Activated CD4-positive, CD25-positive, alpha-beta regulatory T cell treated with anti-CD3 and anti-CD28 coated beads, Interleukin-2, amount 50 U/mL, for 16 hours (primary cell): ENCODE measurements at places on chromosomes 7 and 10.

DNA sequence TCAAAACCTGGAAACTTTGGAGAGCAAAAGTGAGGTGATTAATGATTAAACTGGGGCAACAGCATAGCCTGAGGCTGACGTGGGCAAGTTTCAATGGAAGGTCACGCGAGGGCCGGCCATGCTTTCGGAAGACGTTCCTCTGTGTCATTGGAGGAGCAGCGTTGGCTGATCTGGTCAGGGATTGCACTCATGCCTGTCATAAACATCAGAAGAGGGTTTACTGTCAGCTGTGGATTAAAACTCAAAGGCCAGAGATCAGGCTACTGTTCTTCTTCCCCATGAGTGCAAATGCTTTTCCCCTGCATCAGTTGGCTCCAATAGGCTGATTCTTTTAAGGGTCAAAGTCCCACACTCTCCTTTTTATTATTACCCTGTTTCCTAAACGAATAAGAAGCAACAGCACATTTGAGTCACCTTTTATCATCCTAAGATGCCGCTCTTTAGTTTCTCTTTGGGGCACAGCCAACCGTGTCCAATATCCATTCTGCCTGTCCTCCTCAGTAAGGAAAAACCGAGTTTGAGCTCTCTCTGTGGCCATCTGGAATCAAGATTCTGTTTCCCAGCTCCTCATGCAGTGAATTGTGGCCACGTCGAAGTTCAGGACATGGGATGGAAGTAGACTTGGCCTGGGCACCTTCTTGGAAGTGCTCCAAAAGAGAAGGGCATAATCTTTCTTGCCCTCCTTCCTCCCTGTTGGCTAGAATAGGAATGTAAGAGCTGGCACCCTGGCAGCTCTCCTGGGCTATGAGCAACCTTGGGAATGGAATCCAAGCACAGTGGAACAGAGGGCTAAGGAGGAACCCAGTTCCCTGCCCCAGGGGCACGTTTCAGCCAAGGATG is 62.5 kb upstream of the INSIG1 start:
- no peak for DNase-seq

GRCh38 chr7:84194484-84195271 is at the start of gene SEMA3A:
TSS of gene SEMA3A (minus strand) at chr7:84194789. CDS start at chr7:84194586, 203 bp downstream.
- no peak for DNase-seq

DNA sequence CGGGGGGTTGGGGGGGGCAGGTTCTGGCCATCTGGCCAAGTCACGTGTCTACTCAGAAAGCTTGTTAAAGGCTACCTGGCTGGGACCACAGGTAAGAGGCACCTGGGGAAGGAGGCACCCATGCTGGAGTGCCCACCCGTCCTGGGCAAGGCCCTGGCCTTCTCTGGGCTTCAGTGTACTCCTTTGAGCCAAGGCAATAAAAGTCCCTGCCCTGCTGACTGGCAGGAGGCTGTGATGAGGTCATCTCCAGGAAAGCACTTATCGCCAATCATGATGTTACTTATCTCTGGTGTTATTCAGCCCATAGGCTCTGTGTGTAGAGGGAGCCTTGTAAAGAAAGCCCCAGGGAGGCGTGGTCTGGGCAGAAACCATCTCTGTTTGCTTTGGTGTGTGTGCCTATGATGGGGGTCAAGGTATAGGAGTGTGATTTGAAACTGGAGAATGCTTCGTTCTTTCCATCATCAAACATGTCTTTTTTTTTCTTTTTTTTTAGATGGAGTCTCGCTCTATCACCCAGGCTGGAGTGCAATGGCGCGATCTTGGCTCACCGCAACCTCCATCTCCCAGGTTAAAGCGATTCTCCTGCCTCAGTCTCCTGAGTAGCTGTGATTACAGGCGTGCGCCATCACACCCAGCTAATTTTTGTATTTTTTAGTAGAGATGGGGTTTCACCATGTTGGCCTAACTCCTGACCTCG is 2.5 kb upstream of the CLDN4 start:
- DNase-seq: no peak

DNA sequence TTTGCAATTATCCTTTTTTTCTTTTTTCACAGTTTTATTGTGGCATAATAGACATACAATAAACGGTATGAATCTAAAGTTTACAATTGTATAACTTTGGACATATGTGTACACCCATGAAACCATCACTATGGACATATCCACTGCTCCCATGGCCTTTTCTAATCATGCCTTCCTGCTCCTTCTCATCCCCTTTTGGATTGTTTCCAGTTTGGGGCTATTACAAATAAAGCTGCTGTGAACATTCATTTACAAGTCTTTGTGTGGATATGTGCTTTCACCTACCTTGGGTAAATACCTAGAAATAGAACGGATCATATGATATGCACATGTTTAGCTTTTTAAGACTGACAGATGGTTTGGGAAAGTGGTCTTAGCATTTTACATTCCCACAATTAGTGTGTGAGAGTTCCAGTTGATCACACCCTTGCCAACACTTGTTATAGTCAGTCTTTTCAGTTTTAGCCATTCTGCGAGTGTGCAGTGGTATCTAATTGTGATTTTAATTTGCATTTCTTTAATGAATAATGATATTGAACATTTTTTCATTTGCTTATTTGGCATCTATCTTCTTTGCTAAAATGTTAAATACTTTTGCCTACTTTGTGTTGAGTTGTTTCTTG is 120.9 kb upstream of the KAT6B start:
- no peak for DNase-seq

GRCh38 chr10:32413513-32413912 is 32.4 kb upstream of the CCDC7 start:
- DNase-seq: peak; percentile 3

DNA sequence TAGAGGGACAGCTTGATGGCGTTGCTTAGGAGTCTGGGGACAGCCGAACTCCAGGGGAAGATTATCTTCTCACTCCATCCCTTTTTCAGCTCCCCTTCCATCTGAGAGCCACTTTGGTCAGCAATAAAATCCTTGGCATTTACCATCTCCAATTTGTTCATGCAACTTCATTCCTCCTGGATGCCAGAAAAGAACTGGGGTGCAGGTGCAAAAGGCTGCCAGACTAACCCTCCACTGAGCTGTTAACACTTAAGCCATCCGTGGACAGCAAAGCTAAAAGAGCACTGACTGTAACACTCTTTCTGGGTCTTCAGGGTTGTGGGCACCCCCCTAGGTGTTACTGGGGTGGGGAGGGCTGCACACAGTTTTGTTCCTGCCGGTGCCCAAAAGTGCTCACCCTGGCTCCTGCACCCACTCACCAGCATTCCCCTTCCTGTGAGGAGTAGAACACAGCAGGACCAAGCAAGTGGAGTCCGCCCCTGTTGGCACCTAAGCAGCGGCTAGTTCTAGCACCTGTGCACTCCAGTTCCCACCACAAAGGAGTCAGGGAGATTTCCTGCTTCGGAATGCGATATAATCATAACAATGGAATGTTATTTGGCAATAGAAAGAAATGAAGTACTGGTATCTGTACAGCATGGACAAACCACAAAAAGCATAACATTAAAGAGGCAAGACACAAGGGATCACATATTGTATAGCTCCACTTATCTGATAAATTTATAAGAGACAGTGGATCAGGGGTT is 95.1 kb downstream of the NPY start:
- DNase-seq: no peak

GRCh38 chr7:105189859-105190492 is 176.0 kb downstream of the KMT2E start:
- no peak for DNase-seq

DNA sequence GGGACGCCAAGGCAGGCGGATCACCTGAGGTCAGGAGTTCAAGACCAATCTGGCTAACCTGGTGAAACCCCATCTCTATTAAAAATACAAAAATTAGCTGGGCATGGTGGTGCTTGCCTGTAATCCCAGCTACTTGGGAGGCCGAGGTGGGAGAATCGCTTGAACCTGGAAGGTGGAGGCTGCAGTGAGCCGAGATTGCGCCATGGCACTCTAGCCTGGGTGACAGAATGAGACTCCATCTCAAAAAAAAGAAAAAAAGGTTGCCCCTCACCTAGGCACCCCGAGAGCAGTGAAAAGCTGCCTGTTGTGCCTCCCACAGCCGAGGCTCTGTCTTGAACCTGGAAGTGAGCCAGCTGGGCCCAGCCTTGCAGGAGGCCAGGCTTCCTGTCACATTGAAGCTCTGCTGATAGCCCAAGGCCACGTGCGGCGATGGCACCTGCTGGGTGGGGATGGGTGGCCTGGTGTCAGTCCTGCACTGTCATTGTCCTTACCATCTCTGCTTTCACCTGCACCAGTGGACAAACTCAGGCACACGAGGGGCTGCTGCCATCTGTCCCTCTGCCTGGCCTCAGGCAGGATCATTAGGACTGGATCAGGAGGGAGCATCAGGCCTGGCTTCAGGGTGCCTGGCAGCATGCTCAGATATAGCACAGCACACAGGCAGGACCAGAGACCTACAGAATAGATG is 37.8 kb downstream of the DNAJB12 start:
- DNase-seq: no peak

- DNase-seq: no peak
Measured at GRCh38 chr7:97844036-97844435, 28.2 kb downstream of the ASNS start.

DNA sequence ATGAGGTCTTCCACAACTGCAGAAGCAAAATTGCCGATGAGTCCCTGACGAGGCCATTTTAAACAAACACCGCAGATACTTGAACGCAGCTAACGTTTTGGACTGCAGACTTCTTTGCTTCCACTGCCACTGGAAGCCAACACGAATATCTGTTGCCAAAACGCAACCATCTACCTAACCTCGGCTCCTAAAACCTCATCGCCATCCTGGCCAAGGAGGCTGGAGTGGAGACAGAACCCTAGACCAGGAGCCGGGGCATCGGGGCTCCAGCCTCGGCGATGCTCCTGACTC is 493 bp downstream of the WDR91 start:
- no peak for DNase-seq

DNA sequence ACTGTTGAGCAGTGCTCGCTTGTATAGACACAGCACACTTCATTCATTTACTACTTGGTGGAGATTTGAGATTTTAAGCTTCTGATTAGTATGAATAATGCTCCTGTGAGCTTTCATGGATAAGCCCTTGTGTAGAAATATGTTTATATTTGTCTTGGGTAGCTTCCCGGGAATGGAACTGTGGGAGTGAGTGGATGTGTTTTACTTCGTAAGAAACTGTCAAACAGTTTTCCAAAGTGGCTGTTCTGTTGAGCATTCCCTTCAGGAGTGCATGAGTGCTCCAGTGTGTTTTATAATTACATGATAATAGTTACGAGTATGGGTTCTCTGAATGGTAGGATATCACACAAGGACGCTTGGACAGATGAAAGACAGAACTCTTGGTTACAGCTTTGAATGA is 49.4 kb downstream of the VWC2 start:
- no peak for DNase-seq

GRCh38 chr10:57113545-57113944 is 752.5 kb upstream of the ZWINT start:
- DNase-seq: no peak

DNA sequence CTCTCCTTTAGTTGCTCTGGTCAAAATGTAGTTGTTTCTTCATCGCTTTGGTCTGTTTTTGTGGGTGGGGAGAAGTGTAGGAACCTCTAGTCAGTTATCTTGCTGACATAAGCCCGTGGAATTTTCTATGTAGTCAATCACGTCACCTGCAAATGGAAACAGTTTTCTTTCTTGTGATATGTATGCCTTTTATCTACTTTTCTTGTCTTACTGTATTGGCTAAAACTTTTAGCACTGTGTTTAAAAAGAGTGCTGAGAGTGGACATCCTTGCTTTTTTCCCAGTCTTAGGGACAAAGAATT is 42.3 kb downstream of the AKR1E2 start:
- DNase-seq: no peak

DNA sequence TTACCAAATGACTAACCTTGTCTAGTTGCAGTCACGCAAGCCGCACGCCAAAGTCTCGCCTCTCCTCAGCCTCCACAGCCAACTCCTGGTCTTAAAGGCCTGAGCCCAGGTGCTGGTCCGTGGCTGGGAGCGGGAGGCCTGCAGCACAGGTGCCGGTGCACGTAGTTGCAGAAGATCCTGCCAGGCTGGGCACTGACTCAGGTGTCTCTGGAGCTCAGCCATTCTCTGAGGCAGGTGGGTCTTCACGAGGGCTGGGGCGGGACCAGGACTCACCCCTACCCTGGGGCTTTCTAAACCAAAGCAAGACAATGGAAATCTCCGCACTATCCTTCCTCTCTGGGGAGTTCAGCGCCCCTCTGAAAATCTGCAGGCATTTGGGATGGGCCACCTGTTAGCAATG is 216.4 kb downstream of the MLLT10 start:
- no peak for DNase-seq

GRCh38 chr7:158323741-158324396 is 263.8 kb downstream of the PTPRN2 start:
- no peak for DNase-seq

DNA sequence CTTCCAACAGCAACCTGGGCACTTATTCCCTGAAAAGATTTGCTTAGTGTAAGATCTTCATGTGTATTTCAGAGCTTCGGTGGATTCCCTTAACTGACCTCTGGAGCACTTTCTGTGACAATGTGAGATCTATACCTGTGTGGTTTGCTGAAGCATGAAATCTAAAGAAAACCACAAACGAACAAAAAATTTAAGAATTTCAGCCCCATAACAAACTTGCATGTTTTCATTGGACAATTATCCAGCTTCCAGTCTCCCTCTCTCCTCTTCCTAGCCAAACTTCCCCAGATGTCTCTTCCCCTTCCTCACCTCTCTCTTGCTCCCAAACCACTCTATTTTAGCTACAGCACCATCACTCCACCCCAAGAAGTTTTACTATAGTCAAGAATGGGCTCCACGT is 279.9 kb upstream of the SORCS1 start:
- DNase-seq: no peak
